Cardiac fibroblast (primary cell): ENCODE measurements at places on chromosomes 13 and 19.

GRCh38 chr13:28313579-28313978 lies 175.2 kb downstream of the PAN3 start:
- DNase-seq: peak; percentile 68

- DNase-seq: peak; percentile 50
Measured at GRCh38 chr19:294946-295686, 3.9 kb upstream of the PLPP2 start.

GRCh38 chr13:85286081-85286480 lies 513.1 kb downstream of the SLITRK6 start:
- no peak for DNase-seq

DNA sequence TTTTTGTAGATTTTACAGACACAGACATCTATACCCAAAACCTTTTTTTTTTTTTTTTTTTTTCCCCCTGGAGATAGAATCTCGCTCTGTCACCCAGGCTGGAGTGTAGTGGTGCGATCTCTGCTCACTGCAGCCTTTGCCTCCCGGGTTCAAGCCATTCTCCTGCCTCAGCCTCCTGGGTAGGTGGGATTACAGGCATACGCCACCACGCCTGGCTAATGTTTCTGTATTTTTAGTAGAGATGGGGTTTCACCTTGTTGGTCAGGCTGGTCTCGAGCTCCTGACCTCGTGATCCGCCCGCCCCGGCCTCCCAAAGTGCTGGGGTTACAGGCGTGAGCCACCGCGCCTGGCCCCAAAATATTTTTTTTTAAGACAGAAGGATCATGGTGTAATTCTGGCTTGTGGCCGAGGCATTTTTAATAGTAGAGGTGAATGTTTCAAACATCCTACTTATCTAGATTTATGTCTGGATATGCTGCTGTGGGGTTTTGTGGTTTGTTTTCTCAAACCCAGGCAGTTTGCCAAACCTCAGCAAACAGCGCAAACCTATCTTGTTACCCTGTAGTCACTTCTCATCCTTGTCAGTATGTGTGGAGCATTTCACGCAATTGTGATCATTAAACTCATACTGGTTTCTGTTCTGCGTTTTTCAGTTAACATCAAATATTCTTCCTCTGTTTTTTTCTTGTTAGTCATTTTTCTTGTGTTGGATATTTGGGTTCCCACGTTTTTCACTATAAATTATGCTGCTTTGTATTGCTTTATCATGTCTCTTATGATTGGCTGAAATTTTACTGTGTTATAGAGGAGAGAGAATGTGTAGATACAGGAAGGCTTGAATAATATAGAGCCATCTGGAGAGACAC lies 36.2 kb upstream of the GARRE1 start:
- peak; percentile 92 for DNase-seq

DNA sequence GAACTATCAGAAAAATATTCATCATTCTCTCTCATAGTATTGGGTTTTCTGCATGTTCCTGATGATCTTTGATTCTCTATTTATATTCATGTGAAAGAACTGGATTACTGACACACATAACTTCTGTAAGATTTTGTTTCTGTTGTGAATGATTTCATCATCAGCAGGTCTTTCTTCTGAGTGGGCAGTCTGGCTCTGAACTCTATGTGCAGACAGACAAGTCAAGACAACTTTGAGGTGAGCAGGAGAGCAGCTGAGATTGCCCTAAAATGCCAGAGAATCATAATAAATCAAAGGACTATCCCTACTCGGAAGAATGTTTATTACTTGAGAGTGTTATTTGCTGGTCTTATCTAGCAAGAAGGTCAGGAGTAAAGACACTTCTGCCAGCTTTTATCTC lies 652.1 kb upstream of the GPC6 start:
- no peak for DNase-seq

DNA sequence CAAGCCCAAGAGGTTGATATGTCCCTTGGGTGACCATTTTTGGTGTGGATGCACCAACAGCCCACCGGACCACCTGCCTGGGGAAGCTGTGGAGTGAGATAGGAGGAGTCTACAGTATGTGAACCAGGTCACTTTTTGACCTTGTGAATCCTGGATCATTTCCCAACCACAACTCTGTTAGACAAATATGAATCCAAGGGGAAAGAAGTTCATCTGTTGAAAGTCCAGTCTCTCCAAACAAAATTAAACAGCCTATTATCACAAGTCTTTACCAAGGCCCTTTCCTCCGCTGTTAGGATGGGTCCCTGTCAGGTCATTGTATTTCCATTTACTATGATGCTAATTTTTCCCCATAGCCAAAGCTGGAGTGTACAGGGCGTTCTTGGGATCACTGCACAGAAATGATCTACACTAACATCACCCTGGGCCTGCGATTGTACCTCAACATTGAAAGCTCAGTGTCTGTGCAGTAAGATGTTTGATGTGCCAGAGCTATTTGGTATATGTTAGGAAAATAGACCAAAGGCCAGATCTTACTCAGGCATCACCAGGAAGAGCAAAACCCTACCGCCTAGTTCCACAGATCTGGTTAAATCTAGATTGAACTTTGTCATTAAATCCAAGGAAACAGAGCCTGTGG lies 117.1 kb downstream of the STARD13 start:
- DNase-seq: no peak

GRCh38 chr13:62875118-62875640 lies 1459.5 kb upstream of the PCDH20 start:
- DNase-seq: no peak

DNA sequence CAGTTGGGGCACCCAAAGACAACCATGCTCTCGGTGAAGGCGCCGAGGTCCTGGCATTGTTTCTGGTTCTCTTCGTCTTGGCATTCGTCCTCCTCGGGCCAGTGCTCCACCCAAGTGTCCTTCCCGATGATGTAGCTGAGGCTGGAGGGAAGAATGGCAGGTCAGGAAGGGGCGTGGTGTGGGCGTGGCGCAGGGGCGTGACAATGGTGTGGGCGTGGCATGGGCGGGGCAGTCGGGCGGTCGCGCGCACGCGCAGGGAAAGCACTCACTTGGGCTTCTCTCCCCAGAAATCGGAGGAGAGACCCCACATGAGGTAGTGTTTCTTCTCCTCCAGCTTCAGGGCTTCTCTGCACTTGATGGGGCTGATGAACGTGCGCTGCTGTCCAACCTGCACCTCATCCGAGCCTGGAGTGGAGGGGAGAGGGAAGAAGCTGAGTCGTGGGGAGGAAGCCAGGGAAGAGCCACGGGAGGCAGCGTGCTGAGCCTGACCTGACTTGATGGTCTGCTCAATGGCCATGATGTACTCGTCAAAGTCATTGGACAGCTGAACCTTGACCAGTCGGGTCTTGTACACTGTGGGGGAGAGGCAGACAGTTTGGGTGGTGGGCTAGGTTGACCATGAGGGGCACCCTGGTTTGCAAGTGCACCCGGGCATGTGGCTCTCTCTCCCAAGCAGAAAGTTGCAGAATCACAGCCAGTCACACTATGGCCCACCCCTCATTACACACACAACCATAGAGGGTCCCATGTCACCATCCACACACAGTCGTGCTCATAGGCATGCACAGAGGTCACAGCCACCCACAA lies 8.1 kb upstream of the TNFSF14 start:
- DNase-seq: peak; percentile 48

DNA sequence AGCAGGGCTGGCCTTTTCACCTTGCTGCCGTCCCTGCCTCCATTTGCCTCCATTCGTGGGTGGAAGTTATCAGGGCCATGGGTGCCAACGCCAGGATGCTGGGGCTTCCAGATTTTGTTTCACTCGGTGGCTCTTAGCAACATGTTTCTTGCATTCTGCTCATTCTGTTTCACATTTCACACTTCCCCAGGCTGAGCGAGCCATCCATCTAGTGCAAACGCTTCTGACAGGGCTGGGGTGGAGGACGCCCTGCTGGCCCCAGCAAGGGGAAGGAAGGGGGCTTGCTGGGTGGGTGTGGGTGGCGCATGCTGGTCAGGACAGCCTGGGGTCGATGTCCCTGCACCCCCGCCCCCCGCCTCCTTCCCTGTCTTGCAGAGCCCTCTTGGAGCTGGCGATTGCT lies 165.2 kb downstream of the URI1 start:
- no peak for DNase-seq

GRCh38 chr19:46954502-46954992 lies 65.1 kb upstream of the NPAS1 start:
- DNase-seq: no peak

DNA sequence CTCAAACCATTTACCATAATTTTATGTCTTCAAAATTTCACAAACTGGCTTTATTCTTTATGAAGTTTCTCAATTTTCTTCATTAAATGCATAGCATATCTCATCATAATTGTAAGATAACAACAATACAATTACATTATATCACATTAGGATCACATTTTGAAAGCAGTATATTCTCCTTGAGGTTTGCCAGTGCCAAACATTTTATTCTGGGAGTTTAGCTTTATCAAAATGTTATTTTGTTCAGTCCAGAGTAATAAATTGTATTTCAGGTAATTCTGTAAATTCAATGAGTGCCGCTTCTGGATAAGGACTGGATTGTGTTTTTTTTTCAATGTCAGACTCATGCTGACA lies 234.6 kb upstream of the MIR17HG start:
- DNase-seq: no peak

DNA sequence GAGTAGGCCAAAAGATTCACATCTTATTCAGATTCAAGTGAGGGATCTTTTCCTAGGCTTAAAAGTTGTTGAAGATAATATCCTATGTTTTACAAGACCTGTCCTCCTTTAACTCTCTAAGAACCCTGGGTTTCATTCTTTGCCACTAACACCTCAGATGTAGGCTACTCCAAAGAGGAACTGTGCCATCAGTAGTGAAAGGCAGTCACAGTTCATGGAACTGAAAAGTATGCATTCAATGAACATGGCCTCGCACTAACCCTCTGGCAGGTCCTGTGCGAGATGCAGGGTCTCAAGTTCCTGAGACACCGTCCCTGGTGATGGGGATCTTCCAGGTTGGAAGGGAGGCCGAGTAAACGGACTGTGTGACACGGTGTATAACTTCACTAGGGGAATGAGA lies 4.3 kb downstream of the LGALS14 start:
- no peak for DNase-seq

DNA sequence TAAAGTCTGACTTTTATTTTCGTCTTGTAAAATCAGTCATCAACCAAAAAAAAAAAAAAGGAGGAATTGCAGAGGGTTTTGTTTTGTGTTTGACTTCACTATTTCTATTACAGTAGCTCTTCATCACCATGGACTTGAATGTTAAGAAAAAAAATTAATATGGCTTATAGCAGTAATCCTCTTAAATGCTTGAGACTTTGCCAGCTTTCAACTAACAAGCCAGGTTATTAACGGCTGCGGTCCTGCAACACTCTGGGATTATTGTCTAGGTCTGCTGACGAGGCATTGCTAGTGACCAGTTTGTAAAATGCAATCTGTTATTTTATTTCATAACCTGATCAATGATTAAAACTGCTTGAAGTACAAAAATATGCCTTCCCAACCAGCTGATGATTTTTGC lies 647.2 kb upstream of the KLHL1 start:
- no peak for DNase-seq

DNA sequence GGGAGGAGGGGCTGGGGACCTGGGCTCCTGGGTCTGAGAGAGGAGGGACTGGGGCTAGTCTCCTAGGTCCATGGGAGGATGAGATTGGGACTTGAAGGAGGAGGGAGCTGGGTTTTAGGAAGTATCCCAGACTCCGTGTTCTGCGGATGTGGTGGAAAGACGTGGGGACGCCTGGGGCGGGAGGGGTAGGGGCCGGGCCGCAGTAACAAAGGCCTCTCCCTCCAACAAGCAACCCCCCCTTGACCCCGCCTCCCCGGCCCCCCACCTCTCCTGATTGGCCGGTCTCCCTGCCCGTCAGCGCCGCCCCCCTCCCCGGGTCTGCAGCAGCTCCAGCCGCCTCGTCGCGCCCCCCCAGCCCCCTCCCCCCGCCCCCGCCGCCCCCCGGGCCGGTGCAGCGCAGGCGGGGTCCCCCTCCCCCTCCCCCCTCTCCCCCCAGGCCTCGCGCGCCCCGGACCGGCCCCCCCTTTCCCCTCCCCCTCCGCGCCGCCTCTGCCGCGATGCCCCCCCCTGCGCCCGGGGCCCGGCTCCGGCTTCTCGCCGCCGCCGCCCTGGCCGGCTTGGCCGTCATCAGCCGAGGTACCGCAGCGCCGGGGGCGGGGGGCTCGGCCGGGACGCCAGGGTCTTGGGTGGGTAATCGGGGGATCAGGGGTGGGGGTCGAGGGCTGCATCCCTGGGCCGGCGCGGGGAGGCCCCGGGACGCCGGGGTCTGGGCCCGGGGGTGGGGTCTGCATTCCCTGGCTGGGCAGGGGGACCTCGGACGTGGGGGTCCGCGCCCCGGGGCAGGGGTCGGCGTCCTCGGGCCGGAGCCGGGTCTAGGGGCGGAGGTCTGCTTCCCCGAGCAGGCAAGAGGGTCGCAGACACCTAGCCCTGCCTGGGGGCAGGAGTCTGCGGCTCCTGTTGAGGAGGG lies at the start of gene IGLON5:
Gene IGLON5, plus strand, starts transcription at position 294 of the 907 bp plus-strand sequence. Its CDS starts 204 bp downstream, at position 498.
- no peak for DNase-seq

DNA sequence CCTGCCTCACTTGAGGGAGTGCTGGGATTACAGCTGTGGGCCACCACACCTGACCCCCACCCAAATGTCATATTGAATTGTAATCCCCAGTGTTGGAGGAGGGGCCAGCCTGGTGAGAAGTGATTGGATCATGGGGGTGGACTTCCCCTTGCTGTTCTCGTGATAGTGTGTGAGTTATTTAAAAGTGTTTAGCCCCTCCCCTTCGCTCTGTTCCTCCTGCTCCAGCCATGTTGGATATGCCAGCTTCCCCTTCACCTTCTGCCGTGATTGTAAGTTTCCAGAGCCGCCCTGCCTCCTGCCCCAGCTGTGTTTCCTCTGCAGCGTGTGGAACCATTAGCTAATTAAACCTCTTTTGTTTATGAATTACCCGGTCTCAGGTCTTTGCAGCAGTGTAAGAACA lies 13.7 kb downstream of the CHAMP1 start:
- no peak for DNase-seq

DNA sequence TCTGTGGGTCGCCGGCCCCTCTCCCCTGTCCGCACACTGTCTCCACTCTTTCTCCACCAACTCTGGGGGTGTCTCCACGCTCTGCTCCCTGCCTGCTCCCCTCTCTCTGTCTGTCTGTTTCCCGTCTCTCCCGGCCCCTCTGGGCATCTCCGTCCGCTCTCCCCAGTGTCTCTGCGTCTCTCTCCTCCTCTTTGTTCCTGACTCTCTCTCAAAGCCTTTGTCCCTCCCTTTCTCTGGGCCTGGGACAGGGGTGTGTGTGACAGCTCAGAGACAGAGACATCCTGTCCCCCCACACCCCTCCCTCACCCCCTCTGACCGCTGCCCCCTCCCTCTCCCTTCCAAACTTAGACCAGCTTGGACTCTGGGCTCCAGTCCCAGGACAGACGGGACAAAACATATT lies 668 bp upstream of the SBK3 start:
- DNase-seq: no peak

- no peak for DNase-seq
Measured at GRCh38 chr19:31073485-31074198, 275.6 kb downstream of the TSHZ3 start.

GRCh38 chr19:45815481-45816216 lies 541 bp upstream of the RSPH6A start:
- no peak for DNase-seq

DNA sequence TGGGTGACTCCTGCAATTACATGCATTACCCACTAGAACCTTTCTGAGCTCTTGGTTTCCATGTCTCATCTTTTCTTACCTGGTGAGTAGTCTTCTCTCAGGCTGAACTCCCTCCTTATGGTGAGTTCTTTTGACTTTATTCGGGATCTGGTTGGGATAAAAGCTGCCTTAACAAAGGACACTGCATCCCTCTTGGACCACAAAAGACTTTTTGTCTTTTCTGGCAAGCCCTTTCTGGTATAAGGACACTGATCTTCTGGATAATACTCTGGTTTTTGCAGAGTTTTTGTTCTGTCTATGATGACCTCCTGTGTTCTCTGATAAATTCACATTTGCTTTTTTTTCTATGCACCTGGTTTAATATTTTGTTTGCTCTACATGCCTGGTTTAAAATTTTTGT lies 66.7 kb downstream of the SLITRK1 start:
- no peak for DNase-seq

GRCh38 chr13:40565282-40566148 lies 100.9 kb downstream of the FOXO1 start:
- no peak for DNase-seq
